Activated T-helper 1 cell treated with anti-CD3 and anti-CD28 coated beads, Interleukin-12 subunit alpha, Interleukin-12 subunit beta, Interleukin-2, Interleukin-4 antibody, amounts not matched to agents 30 ng/mL and 10 ng/mL and 1 ng/mL, durations not matched to agents 14 hours and 24 hours and 36 hours (primary cell): ENCODE measurements at places on chromosomes 7 and 10. TPM values are rescaled to one million over a fixed set of nuclear protein-coding genes. Genes with fewer than 3 reads are reported as not detected.

- no peak for DNase-seq
Observed at GRCh38 chr7:66333443-66333842, 128.3 kb downstream of the TPST1 start.

GRCh38 chr7:134470864-134471263 lies 12.0 kb upstream of the AKR1B1 start:
- no peak for DNase-seq

- DNase-seq = no peak
Observed at GRCh38 chr7:37524797-37525196, 76.1 kb upstream of the ELMO1 start.

DNA sequence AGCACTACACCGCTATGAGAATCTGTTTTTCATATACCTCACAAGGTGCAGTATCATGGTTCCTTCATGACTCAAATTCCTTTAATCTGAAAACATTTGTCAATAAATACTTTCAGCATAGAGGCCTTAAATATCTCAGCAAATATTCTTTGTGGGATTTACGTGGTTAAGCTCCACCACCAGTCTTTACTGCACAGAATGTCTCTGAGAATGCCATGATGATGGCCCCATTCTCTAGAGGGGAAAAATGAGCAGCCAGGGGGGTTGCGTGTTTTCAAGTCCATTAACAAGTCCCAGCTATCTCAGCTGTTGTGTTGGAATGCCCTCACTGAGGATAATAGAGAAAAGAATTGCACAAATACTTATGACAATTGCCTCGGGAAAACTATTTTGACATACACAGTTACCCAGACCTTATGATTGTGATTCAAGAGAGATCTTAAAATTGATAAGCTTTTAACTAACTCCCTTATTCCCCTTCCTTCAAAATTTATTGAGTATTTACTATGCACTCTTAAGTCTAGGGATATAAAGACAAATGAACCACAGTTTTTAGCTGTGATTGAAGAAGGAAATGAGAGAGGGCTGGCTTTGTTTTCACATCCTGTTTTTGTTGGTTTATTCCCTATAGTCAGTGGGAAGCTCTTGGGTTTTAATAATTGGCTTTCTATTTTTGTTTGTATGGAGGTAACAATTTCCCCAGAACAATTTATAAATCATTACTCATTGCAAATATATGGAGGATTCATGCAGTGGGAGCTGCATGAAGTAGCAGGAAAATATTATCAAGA lies 176.5 kb upstream of the VWC2 start:
- DNase-seq = no peak

- no peak for DNase-seq
Observed at GRCh38 chr10:98104125-98104524, 30.3 kb upstream of the R3HCC1L start.

FRMPD2 gene
- not detected in 2 replicates for total RNA-seq

CYP3A7 gene
- total RNA-seq = not detected in 2 replicates

ALOX5 gene
- 2.9 and 3.1 TPM in 2 replicates for total RNA-seq

FANK1 gene
- total RNA-seq = not detected in 2 replicates
